ENCODE measurements at places on chromosomes 7 and 10.

GRCh38 chr10:89029785-89030437 is 39.3 kb downstream of the FAS start:
- DNase-seq: peak; percentile 74

DNA sequence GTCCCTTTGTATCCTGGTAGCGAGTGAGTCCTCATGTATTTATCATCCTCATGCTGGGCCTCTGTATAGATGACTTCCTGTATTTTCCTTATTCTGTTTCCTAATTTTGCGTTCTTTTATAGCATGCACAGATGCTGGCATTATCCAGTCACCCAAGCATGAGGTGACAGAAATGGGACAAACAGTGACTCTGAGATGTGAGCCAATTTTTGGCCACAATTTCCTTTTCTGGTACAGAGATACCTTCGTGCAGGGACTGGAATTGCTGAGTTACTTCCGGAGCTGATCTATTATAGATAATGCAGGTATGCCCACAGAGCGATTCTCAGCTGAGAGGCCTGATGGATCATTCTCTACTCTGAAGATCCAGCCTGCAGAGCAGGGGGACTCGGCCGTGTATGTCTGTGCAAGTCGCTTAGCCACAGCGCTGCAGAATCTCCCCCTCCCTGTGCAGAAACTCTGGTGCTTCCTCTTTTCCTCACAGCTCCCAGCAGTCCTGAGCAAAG is 183.1 kb upstream of the PRSS58 start:
- DNase-seq: no peak

GRCh38 chr7:74417419-74417971 is 36.2 kb upstream of the GTF2IRD1 start:
- DNase-seq: peak; percentile 63

DNA sequence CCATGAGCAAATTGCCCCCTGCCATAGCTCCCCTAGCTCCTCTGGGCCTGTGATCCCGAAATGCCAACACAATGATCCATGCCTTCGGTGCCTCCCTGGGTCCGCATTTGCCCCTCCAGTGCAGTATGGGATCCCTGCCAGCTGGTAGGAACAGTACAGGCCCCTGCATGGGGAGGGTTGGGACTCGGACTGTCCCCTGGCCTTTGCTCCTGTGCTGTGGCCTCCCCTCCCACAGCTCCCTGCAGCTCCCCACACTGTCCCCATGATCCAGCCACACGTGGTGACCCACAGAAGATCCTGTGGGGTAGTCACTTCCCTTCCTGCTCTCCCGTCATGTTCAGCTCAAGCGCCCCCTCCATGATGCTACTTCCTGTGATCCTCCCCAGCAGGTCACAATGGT is 140.3 kb downstream of the MAPK8 start:
- no peak for DNase-seq

DNA sequence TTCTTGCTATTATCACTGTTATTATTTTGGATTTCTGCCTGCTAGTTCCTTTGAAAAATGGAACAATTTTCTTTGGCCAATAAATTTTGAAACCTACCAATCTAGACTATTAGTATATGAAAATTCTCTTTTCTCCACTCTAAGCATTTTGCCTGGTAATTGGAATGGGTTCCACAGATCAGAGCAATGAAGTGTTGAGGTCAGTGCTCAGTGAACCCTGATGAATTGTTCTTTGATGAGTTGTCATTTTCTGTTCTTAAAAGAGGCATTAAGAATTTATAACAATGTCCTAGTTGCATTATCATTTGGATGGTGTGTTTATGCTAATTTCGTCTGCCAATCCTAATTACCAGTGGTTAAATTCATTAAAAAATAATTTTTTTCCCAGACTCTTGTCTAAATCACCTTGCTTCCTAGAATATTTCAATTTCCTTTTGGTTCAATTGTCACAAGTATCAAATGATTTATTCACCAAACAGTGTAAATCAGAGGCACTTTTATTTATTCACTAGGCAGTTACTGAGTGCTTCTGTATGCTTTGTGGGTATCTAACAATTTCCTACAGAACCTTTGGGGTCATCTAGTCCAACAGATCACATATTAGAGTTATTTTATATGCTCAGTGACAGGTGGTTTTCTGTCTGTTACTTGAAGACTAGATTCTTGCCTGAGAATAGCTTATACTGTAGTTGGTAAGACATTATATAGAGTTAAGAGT is 239.0 kb downstream of the DNAJB9 start:
- DNase-seq: no peak

GRCh38 chr10:88557658-88558057 is 25.5 kb downstream of the RNLS start:
- no peak for DNase-seq

- DNase-seq: peak; percentile 70
Observed at GRCh38 chr7:74094224-74095101, 10.9 kb downstream of the LIMK1 start.

GRCh38 chr10:13448216-13448615 is 80.6 kb downstream of the BEND7 start:
- DNase-seq: no peak

- DNase-seq: no peak
Observed at GRCh38 chr7:46486256-46487206, 565.5 kb upstream of the IGFBP3 start.

DNA sequence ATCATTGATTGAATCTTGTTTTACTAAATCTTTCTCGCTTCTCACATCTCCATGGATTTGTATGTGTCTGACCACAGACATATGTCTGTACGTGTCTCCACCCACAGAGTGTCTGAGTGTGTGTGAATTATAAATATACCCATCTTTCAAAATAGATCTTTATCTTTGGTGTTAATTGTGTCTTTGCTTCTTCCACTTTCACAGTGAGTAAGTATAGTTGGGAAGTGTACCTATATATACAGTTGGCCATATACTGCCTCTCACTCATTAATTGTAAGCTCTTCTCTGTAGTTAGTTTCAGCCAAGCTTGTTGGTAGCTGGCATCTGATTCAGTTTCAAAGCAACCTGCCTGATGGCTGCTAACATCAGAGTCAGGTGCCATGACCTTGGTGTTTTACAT is 18.4 kb downstream of the EEPD1 start:
- no peak for DNase-seq

- DNase-seq: peak; percentile 77
Observed at GRCh38 chr10:102408728-102409603, 9.6 kb downstream of the PSD start.

- DNase-seq: no peak
Observed at GRCh38 chr7:130649004-130649790, 19.4 kb downstream of the COPG2 start.

DNA sequence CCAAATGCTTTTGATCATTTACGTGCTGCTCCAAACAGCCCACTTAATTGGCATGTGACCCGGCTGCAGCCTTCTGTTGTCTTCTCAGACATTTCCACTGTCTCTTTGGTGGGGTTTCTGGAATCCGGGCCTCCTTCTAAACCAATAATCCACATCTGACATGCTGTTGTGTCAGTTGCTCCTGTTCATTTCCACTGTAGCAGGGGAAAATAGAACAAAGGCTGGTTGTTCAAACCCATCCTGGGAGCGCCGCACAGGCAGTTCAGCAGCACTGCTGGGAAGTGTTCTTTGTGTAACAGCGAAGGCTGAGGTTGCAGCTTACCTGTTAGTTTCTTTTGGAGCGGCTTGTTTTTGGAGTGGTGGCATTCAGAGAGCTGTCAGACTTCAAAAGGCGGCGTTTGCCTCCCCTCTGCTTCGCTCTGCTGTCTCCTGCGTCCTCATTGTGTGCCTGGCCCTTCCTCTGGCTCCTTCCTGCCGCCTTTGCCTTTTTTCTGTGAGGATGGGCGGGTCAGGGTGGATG is 149.4 kb downstream of the SNX10 start:
- no peak for DNase-seq

- DNase-seq: no peak
Observed at GRCh38 chr10:72328045-72328828, 26.5 kb downstream of the DNAJB12 start.

DNA sequence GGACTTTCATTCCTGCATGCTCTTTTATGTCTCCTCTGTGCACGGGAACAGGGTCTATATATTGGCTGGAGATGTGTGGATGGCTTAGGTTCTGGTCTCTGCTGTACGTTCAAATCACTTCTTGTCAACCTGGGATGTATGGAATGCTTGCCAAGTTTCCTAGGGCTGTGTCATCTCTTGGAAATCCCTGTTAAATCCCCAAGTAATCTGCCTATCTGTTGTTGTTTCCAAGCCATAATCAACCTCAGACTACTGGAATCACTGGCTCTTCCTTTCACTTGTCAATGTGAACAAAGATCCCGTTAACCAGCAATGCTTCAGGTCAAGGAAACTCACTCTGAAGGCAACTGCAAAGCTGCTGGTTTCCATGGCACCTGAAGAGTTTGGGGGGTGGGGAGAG is 93.3 kb upstream of the FAM171A1 start:
- DNase-seq: no peak

DNA sequence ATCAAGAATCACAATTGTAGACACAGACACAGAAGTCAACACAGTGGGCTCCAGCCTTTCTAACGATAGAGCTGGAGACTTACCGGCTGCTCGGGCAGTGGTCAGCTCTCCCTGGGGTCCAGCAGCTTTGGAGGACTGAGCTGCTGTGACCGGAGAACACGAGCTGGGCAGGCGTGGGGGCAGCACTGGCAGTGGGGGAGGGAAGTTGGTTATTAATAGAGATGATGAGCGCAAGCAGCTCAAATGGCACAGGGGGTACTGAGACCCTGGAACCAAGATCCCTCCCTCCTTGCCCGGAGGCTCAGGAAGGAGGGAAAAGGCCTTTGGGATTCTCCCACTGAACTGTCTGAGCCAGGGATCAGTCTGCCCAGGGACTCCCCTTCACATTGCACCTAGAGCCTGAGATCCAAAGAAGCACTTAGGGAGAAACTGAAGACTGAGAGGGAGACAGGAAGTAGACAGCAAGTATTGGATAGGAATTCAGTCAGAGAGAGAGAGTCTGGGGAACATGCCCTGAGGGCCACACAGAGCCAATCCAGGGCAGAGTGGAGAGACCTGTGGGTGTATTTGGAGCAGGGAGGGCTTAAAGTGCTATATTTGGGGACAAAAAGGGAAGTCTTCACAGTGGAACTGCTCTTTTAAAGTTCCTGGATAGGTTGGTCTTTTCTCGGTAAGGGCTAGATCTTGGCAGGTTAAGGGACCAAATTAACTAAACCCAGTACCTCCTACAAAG is at the start of gene MYOZ1:
Gene MYOZ1, minus strand, starts transcription at position 147 of the 733 bp plus-strand sequence. CDS start 1,457 bp downstream, outside the sequence.
- DNase-seq: no peak

DNA sequence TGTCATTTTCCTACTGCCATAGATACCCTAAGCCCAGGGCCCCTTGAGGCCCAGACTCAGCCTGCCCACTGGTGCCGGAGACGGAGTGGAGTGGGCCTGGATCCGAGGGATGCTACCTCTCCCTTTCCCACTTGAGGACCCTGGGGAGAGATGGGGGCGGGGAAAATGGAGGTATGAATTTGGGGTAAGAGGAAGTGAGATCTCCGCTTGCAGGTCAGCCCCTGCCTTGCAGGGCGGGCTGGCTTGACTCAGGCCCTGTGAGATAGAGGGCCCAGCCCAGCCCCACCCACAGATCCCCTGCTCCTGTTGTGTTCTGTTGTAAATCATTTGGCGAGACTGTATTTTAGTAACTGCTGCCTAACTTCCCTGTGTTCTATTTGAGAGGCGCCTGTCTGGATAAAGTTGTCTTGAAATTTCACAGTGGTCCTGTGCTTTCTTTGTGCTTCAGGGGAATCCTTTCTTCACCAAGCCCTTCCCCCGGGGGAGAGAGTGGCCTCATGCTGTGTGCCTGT is 13.2 kb downstream of the YKT6 start:
- DNase-seq: no peak

DNA sequence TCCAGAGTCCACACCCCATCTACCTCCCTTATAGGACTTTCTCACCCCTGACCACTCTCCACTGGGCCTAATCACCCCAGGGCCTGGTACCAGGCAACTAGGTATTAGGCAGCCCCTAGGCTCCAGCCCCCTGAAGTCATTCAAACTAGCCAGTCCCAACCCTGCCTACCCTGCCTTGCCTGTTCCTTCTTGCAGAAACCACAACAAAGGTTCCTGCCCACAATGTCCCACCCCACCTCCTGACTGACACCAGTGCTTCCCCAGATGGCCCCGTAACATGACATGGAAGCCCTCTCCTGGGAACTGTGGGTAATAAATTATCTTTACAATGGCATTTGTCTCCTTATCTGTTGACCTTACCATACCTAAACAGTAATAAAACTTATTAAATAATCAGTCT is 100.6 kb upstream of the PDE1C start:
- no peak for DNase-seq

- no peak for DNase-seq
Observed at GRCh38 chr7:103658055-103659005, 212.3 kb upstream of the SLC26A5 start.

DNA sequence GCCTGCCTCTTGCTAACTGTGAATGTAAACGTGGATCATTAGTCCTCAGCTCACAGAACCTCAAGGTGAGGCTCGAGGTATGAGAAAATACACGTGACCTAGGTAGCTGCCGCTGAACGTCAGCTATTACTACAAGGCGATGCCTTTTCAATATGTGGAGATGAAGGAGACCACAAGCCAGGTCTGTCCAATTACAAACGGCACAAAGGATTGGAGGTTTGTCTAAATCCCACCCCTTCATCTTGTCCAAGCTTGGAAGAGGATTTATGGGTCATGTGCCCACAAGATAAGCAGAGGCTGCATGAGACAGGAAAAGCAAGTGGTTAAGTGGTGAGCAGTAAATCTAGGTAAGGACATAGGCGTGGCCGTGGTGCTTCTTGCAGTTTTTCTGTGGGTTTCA is 3.4 kb downstream of the H2BK1 start:
- DNase-seq: no peak

DNA sequence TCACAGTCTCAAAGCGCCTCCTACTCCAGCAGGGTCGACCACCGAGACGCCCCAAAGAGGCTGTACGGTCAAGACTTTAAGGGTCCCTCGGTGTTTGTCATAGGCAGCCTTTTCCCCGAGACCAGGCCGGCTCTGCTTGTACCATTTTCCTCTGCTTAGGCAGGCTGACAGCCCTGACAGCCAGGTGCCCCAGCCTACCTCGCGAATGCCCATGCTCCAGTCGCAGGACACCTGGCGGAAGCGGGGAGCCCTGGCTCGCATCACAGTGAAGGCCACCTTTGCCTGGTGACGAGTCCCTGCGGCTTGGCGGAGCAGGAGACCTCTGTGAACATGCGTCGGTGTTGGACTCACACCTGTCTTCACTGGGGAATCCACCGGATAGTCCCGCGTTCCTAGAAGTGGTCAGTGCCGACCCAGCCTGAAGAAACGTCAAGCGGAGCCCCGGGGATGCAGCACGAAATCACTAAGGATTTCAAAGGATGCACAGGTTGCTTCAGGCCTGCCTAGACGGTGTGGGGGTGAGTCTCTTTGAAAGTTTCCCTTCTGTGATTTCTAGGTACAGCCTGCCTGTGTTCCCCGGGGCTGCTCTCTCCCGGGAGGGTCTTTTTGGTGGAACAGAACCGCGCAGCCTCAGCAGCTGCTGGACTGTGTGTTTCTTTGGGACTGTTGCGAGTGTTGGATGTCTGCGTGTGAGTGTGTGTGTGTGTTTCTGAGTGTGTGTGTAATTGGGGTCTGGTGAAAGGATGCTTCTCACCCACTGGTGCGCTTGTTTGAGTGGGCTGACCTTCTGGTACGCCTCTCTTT is 30.5 kb upstream of the ZNF273 start:
- DNase-seq: no peak

Measured in stimulated activated CD4-positive, alpha-beta T cell treated with anti-CD3 and anti-CD28 coated beads, Interleukin-2, amount 100 ng/mL, for 48 hours (primary cell).